B cell (primary cell): ENCODE measurements at places on chromosomes 11 and 22. TPM values are rescaled to one million over a fixed set of nuclear protein-coding genes. Genes with fewer than 3 reads are reported as not detected.

Gene APOA5
- not detected in 2 replicates for total RNA-seq

Gene FIBP
- total RNA-seq: 59.8 and 63.4 TPM in 2 replicates

Gene TMPRSS4
- not detected in 2 replicates for total RNA-seq

Gene CSF2RB
- total RNA-seq: 39.7 and 41.2 TPM in 2 replicates

Gene DEPDC7
- total RNA-seq: not detected in 2 replicates

Gene OR4A15
- total RNA-seq: not detected in 2 replicates

Gene LSP1
- total RNA-seq: 445 and 446 TPM in 2 replicates

Gene TREH
- total RNA-seq: not detected in 2 replicates
